Natural killer cell (primary cell): ENCODE measurements at places on chromosomes 2 and 18. TPM values are rescaled to one million over a fixed set of nuclear protein-coding genes. Genes with fewer than 3 reads are reported as not detected.

DNA sequence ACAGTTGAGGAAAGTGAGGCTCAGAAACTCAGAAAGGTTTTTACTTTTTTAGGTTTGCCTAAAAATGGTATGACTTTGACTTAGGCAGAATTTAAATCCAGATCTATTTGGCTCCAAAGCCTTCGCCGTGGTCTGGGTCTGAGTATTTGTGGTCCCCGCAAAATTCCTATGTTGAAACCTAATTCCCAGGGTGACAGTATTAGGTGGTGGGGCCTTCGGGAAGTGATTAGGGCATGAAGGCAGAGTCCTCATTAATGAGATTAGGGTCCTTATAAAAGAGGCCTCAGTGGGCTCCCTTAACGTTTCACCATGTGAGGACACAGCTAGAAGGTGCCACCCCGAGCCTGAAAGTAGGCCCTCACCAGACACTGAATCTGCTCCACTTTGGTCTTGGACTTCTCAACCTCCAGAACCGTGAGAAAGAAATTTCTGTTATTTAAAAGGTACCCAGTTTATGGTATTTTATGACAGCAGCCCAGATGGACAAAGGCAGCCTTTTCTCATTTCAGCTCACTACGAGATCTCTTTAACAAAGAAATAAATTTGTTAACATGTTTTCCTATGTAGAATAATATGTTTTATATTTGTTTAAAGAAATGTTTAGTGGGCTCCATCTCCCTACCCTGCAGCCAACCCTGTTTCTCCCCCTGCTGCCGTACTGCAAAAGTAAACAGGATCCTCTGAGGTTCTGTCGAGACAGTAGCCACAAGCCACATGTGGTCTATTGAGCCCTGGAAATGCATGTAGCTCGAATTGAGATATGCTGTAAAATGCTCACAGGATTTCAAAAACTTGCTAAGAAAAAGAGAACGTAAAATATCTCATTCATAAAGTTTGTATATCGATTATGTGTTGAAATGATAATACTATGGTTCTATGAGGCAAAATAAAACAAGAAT lies 80.6 kb downstream of the MOGAT1 start:
- DNase-seq: no peak
- H3K27me3 ChIP-seq: no peaks in the 10 kb centered on the region

DNA sequence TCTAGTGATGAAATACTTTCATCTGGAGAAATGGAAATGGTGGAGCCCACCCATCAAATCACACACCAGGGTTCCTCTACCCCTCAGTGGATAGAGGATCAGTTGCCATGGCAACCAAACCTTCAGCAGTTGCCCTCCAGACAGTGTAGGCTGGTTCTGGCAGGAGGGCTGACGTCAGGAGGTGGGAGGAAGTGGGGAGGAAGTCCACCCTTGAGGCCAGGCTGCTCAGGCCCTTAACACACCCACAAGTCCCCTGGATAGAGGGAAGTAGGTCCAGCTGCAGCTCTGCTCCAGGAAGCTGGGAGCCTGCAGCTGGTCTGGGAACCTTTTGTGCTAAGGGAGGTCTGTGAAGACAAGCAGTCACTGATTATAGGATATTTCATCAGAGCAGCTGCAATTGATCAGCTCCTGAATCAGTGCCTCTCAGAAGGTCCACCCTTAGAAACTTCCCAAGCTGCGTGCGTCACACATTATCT lies 186.6 kb downstream of the MTX2 start:
- H3K4me3 ChIP-seq: no peak overlapping the region
- H3K27ac ChIP-seq: no peak overlapping the region
- DNase-seq: no peak
- H3K27me3 ChIP-seq: peaks cover 8% of the 10 kb centered on the region

GRCh38 chr2:111246620-111247061 lies 125.9 kb downstream of the BCL2L11 start:
- no peaks in the 10 kb centered on the region for H3K27me3 ChIP-seq
- H3K36me3 ChIP-seq: no peaks in the 10 kb centered on the region
- DNase-seq: no peak
- H3K27ac ChIP-seq: no peak overlapping the region

- H3K4me1 ChIP-seq: peaks cover 91% of the 10 kb centered on the region
- H3K36me3 ChIP-seq: no peaks in the 10 kb centered on the region
- H3K27me3 ChIP-seq: no peaks in the 10 kb centered on the region
- no peak overlapping the region for H3K4me3 ChIP-seq
- H3K27ac ChIP-seq: peak overlapping the region; percentile 78
Measured at GRCh38 chr2:127084611-127085316, 22.2 kb downstream of the BIN1 start.

DNA sequence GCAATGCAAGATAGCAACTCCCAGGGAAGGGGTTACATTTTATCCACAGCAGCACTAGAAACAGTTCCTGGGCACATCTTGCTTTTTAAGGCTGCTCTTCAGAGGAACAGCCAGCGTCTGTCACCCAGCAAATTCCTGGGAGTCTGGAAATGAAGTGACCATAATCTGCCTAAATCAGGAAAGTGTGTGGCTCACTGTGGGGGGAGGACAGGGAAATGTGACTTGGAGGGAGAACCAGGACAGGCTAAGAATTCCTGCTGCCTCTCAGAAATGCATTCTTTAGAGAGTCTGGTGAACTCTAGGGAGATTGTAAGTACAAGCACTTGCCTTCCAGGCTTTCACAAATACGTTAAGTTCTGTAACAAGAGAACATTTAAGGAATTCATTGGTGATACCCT lies 364.3 kb upstream of the SPHKAP start:
- H3K4me3 ChIP-seq: no peak overlapping the region
- no peaks in the 10 kb centered on the region for H3K36me3 ChIP-seq
- DNase-seq: no peak
- H3K27me3 ChIP-seq: no peaks in the 10 kb centered on the region
- no peaks in the 10 kb centered on the region for H3K4me1 ChIP-seq
- no peak overlapping the region for H3K27ac ChIP-seq

DNA sequence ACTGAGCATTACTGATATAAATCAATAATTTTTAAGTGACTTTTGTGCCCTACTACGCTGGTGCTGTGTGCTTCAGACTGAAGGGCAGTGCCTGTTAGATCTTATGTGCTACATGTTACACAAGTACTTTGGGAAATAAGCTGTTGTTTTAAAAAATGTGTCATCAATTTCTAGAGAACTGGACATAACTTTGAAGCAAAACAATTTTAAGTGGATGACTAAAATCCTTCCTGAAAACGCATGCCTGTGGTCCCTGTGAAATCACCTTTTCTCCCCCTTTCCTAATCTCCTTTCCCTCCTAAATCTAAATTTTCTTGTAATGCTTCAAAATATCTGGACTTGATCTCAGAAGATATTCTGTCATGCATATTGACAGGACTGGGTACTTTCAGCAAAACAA lies 7.1 kb upstream of the IL1RL1 start:
- DNase-seq: no peak
- H3K4me1 ChIP-seq: peaks cover 3% of the 10 kb centered on the region
- H3K27me3 ChIP-seq: no peaks in the 10 kb centered on the region
- H3K27ac ChIP-seq: no peak overlapping the region
- H3K36me3 ChIP-seq: no peaks in the 10 kb centered on the region
- no peak overlapping the region for H3K4me3 ChIP-seq

IKZF2 gene
- total RNA-seq: 74.4 TPM

DNA sequence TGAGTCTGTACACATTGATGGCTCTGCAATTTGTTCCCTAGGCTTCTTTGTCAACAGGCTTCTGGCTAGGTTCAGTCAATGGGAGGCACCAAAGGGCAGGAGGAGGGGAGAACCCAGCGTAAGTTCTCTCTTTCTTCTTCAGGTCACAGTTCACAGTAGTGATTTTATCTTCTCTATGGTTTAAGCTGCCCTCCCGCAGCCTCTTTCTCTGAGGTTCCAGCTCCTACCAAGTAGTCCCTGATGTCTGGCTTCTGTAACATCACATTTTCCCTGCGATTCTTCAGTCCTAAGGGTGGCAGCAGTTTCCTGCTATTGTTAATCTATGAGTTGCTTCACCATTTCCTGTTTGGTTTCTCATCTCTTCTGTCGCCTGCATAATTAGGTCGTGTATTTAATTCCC lies 107.4 kb downstream of the CPO start:
- no peak overlapping the region for H3K27ac ChIP-seq
- no peaks in the 10 kb centered on the region for H3K27me3 ChIP-seq
- H3K4me1 ChIP-seq: peaks cover 4% of the 10 kb centered on the region
- no peak for DNase-seq
- no peaks in the 10 kb centered on the region for H3K36me3 ChIP-seq

GRCh38 chr2:64770781-64771334 lies 117.1 kb upstream of the SERTAD2 start:
- peaks cover 4% of the 10 kb centered on the region for H3K4me1 ChIP-seq
- no peak overlapping the region for H3K27ac ChIP-seq
- H3K27me3 ChIP-seq: no peaks in the 10 kb centered on the region
- no peak for DNase-seq
- H3K36me3 ChIP-seq: no peaks in the 10 kb centered on the region
- no peak overlapping the region for H3K4me3 ChIP-seq

TMEM247 gene
- not detected for total RNA-seq

ABHD1 gene
- total RNA-seq: 2.4 TPM

GRCh38 chr18:48632676-48633257 lies 93.9 kb downstream of the CTIF start:
- no peak for DNase-seq
- H3K4me1 ChIP-seq: no peaks in the 10 kb centered on the region
- H3K4me3 ChIP-seq: no peak overlapping the region
- no peak overlapping the region for H3K27ac ChIP-seq

DNA sequence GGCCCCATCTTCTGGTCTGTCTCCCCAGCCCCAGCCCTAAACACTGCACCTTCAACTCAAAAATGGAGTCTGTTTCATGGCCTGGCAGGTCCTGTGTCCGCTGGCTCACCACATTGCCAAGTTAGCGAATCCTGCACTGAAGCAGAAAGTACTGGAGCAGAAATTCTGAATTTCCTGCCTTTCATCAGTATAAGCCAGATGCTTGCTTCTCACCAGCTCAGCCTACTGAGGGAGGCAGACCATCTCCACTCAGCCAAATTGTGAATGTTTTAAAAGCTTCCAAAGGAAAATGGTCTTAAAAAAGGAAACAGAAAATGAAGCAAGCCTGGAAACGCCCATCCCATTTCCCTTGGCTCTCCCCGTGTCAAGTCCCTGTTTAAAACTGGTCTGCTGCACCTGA lies 157.8 kb downstream of the C1D start:
- no peak for DNase-seq
- H3K27ac ChIP-seq: no peak overlapping the region
- no peak overlapping the region for H3K4me3 ChIP-seq
- H3K27me3 ChIP-seq: no peaks in the 10 kb centered on the region

GPR75 gene
- 3.8 TPM for total RNA-seq

GRCh38 chr2:67485431-67485830 lies 88.3 kb downstream of the ETAA1 start:
- H3K4me1 ChIP-seq: no peaks in the 10 kb centered on the region
- H3K27me3 ChIP-seq: no peaks in the 10 kb centered on the region
- H3K36me3 ChIP-seq: no peaks in the 10 kb centered on the region

C2orf78 gene
- not detected for total RNA-seq

MEP1B gene
- not detected for total RNA-seq

- H3K27ac ChIP-seq: no peak overlapping the region
- H3K4me3 ChIP-seq: no peak overlapping the region
- DNase-seq: no peak
- peaks cover 3% of the 10 kb centered on the region for H3K36me3 ChIP-seq
- H3K4me1 ChIP-seq: peaks cover 11% of the 10 kb centered on the region
- H3K27me3 ChIP-seq: no peaks in the 10 kb centered on the region
Measured at GRCh38 chr2:232543928-232544631, 4.6 kb downstream of the CHRNG start.

ORC4 gene
- 42.4 TPM for total RNA-seq

PLCD4 gene
- 0.83 TPM for total RNA-seq

DNA sequence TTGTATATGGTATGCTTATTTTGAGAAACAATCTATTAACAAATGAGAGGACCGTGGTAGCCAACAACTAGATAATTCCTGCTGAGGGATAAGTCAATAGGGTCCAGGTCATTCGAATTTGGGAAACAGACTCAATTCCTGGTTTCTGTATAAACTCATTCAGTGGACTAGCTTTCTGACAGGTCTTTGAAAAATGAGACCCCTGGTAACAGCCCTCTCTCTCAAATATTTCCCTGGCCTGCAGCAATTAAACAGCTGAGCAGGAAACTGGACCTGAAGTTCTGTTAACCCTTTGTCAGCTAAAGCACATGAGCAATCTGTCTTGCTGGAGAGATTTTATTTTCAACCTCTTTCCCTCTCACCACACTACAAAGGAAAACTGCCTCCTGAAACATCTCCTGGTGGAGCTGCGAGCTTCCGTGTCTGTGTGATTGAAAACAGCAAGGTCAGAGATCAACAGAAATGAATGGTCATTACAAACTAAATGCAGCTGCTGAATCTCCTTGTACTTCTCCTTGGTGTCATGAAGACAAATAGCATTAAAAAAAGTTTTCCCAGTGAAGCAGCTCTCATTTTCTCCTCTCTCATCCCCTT lies 70.3 kb upstream of the CCDC85A start:
- no peaks in the 10 kb centered on the region for H3K27me3 ChIP-seq
- no peak overlapping the region for H3K27ac ChIP-seq
- no peaks in the 10 kb centered on the region for H3K36me3 ChIP-seq

DNA sequence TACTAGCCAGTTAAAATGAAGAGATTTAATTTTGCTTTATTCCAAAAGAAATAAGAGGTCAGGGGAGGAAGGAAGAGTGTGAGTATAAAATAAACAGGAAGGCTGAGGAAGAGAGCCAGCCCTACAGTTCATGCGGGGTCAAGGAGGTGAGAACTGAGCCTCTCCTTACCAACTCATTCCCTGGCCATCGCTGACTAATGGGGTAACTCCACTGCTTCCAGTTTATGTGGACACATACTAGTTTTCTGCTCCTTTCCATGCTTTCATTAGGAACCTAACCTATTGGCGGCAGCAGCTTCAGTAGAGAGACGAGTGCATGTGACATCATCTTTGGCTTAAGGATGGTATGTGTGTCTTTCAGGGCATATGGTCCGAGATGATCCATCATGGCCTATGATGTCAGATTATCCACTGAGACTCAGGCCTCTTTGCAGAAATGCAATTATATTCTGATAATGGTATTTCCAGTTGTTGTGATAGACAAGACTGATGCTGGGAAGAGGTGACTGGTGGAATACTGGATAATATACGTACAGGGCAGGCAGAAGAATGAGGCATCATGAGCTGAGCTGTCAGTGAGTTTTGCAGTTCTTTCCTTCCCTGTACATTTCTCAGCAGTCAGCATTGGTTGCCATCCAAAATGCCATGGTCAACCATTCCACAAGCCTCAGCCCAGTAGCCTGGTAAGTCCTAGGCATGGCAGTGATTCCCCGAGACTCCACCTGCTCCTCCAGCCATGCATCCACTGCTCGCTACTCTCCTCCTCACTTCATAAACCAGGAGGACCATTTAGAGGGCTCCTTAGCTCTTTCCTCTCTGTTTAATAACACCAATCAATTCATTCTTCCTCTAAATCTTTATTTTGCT lies 184.6 kb upstream of the OSR1 start:
- H3K4me3 ChIP-seq: no peak overlapping the region
- no peaks in the 10 kb centered on the region for H3K27me3 ChIP-seq
- no peak overlapping the region for H3K27ac ChIP-seq
- H3K36me3 ChIP-seq: no peaks in the 10 kb centered on the region
- DNase-seq: no peak

GAD1 gene
- not detected for total RNA-seq

CD207 gene
- not detected for total RNA-seq
